ENCODE measurements at places on chromosomes 5 and 9.

DNA sequence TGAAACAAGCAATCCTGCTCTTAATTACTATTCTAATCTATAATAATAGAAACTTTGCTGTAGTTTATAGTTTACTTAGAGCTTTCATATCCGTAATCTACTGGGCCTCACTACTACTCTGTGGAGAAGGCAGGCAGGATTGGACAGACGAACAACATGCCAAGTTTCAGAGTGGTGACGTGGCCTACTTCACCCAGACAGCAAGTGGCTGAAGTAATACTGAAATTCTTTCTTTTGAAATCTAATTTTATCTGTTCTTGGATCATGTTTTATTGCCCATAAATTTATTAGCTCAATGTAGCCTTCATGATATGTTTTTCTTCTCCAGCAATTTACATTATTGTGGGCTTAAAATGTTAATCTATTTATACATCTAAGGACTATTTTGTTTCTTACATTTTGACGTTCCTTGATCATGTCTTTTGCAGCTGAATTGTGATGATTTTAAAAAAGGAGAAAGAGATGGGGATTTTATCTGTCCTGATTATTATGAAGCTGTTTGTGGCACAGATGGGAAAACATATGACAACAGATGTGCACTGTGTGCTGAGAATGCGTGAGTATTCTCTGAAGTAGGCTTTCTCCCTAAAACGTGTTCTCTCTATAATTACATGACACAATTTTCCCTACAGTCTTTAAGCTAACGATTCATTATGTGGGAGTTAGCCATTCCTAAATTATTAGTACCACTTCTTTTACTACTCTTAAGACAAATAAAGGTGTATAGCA, 22.4 kb downstream of the SPINK5 start:
- no peak for DNase-seq

- DNase-seq, result peak; percentile 42
Measured at GRCh38 chr9:123349691-123350480, 6.1 kb upstream of the CRB2 start.

GRCh38 chr5:96344678-96345577, 88.1 kb downstream of the PCSK1 start:
- peak; percentile 12 for DNase-seq

- no peak for DNase-seq
Measured at GRCh38 chr9:133107245-133107722, 13.8 kb downstream of the RALGDS start.

- DNase-seq, result no peak
Measured at GRCh38 chr5:111735583-111736270, 21.3 kb downstream of the NREP start.

- no peak for DNase-seq
Measured at GRCh38 chr5:14383923-14384322, 197.7 kb upstream of the OTULINL start.

DNA sequence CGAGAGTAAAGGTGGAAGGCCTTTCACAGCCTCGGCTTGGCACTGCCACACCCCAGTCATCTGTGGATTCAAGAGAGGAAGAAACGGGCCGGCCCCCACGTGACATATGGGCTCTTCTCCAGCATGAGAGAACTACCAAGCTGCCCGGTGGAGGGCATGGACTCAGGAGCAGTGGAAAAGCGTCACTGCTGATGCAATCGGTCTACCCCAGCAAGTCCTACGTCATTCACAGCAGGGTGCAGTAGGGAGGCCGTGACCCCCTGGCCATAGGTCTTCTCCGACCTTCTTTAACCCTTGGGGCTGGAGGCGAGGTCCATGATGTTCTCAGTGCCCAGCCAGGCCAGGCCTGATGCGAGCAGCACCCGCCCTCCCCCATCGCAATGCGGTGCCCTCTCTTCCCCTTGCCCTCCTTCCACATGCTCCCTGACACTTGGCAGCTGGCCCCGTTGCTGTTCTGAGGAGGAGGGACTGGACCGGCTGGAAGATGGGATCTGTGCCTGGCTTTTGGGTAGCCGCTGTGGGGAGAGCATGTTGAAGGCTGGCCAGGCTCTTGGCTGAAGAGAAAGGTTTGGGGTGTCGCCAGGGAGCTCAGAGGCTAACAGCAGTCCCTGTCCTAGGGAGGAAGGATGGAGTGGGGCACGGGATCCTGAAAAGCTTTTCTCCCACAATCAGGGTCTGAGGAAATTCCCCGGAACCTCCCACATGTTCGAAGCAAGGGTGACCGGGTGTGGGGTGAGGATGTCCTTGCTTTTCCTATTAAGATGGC, 89.8 kb downstream of the LIFR start:
- no peak for DNase-seq

DNA sequence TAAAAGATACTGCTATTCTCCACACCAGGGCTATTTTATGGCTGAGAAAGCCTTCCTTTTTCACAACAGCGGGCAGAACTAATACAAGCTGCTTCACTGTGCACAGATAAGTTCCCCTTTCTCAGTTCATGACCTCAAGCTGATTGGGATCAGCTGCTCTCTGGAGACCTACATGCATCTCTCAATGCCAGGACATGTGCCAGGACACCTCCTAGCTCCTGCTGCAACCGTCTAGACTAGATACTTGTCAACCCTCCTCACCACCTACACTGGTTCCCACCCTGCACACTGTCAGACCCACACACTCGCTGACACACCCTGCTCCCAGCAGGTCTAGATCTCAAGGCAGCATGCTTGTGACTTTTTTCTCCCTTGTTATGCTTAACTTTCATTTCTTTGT, 39.8 kb downstream of the STARD4 start:
- DNase-seq, result no peak

GRCh38 chr9:135512241-135512603, 9.0 kb upstream of the LCN1 start:
- DNase-seq, result no peak

- DNase-seq, result no peak
Measured at GRCh38 chr9:9996259-9996658, 616.5 kb downstream of the PTPRD start.

- DNase-seq, result no peak
Measured at GRCh38 chr9:27413511-27414219, 110.4 kb upstream of the IFNK start.

DNA sequence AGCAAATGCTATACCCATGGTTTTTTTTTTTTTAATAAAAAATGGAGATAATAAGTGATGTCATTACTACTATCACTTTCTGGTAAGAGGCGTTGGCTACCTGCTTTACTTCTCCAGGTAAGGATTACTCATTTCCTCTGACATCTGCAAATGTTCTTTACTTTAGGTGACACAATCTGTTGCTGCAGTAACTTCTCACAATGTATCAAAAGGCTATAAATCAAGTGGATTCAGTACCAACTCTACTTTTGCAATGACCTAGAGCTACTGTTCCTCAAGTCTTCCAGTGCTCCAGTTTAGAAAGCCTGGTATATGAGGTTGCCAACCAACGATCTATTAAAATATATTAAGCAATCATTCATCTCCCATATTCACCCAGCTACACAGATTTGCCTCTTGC, 129.1 kb downstream of the PLK2 start:
- no peak for DNase-seq

DNA sequence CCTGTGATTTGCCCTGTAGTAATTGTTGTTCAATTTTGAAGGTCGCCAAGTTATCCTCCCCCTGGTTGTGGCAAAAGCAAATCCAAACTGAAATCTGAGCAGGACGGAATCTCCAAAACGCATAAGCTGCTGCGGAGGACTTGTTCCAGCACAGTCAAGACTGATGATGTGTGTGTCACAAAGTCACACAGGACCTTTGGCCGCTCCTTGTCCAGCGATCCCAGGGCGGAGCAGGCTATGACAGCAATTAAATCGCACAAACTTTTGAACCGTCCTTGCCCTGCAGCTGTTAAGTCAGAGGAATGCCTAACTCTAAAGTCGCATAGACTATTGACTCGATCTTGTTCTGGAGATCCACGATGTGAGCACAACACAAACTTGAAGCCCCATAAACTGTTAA, 128.4 kb downstream of the PARP8 start:
- DNase-seq, result no peak
